ENCODE measurements at places on chromosomes 1 and 21.

DNA sequence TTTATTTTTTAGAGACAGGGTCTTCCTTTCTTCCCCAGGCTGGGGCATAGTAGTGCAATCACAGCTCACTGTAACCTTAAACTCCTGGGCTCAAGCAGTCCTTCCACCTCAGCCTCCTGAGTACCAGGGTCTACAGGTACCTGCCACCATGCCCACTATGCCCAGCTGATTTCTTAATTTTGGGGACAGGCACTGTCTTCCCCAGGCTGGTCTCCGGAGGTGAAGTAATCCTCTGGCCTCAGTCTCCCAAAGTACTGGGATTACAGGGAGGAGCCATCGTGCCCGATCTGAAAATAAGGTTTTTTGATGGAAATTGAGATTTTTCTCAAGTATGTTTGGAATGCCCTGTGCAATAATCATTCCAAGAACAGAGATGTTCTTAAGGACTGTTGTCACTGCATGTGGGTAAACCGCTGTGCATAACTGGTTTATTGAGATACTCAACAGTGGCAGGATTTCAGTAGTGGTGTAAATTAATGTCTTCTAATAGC lies 934 bp upstream of the MSH4 start:
- no peak for DNase-seq

DNA sequence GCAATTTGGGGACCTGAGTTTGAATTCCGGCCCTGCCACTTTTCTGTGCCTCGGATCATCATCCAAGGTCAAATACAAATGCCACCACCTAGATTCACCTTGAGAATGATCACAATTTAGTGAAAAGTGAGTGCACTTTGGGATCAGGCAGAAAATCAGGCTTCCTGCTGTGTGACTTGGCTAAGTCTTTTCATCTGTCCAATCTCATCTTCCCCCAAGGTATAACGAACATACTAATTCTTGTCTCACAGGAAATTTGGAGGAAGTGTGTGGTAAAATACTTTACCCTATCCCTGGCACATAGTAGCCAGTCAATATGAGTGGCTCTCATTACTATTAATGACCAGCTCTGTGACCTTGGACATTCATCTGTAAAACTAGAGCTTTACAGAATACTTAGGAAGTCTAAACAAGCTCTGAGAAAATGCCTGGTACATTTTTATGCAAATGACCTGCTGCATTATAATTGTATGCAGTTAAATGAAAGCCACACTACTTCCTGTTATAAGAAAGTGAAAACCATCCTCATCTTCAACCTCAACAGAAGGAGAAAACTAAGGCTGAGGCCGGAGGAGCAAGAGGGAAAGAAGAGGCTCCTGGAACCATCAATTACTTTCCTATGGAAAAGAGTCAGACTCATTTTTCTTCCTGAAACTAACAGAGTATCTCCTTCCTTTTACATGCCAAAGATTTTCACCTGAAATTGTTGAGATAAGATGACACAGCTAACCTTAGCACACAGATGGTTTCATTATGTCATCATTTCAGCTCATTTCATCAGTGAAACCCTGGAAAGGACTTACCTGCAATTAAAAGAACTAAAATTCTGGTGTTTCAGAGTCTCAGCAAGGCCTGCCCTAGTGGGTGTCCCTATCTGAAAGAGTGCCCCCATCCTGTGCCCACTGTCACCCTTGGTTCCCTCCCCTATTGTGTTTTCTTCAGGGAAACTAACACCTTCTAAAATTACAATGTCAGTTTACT lies 32.6 kb upstream of the RGS8 start:
- no peak for DNase-seq

GRCh38 chr1:32878183-32878582 lies 7.5 kb upstream of the FNDC5 start:
- no peak for DNase-seq

GRCh38 chr1:21046132-21046531 lies 130.6 kb downstream of the EIF4G3 start:
- DNase-seq = no peak

DNA sequence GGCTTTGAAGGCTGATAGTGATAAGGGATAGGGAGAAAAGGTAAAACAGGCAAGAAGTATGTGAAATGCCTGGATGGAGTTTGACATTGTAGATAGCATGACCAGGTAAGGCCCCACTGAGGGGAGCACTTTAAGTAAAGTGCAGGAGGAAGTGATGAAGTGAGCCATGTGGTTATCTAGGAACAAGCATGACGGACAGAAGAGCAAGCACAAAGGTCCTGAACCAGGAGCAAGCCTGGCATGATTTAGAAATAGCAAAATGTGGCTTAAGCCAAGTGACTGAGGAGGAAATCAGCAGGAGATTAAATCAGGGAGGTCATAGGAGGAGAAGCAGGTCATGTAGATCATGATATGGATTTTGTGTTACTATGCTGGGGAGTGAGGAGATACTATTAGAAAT lies 129.2 kb downstream of the GLUL start:
- no peak for DNase-seq

- no peak for DNase-seq
These were observed 159.5 kb downstream of the GPATCH2 start for GRCh38 chr1:217471403-217471802.

DNA sequence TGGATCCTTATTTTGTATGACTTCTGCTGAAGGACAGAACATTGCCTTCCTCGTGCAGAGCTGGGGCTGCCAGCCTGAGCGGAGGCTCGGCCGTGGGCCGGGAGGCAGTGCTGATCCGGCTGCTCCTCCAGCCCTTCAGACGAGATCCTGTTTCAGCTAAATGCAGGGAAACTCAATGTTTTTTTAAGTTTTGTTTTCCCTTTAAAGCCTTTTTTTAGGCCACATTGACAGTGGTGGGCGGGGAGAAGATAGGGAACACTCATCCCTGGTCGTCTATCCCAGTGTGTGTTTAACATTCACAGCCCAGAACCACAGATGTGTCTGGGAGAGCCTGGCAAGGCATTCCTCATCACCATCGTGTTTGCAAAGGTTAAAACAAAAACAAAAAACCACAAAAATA lies 27.5 kb upstream of the KDM4A start:
- DNase-seq = no peak

DNA sequence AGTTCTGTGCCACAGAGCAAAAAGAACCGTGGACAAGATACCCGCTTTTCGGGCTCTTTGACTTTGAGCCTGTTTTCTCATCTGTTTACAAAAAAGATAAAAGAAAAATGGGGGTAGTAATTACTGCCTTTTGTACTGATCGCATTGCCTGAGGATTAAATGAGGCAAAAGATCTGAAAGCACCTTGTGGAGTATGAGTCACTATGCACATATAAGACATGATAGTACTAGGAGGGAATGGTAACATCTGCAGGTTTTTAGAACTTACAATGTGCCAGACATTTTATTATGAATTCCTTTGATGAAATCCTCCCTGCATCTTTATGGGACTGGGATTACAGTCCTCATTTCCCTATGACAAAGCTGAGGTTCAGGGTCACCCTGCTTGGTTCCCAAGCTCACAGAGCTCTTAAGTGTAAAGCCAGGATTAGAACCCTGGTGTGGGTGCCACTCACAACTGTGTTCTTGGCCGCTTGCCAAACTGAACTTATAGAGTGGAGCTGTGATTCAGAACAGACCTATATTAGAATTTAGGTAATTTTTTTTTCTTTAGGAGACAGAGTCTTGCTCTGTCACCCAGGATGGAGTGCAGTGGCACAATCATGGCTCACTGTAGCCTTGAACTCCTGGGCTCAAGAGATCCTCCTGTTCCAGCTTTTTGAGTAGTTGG lies 1.8 kb downstream of the DISC1 start:
- DNase-seq = peak; percentile 45

- no peak for DNase-seq
These were observed 655.0 kb upstream of the CAMK1G start for GRCh38 chr1:208928349-208929010.

DNA sequence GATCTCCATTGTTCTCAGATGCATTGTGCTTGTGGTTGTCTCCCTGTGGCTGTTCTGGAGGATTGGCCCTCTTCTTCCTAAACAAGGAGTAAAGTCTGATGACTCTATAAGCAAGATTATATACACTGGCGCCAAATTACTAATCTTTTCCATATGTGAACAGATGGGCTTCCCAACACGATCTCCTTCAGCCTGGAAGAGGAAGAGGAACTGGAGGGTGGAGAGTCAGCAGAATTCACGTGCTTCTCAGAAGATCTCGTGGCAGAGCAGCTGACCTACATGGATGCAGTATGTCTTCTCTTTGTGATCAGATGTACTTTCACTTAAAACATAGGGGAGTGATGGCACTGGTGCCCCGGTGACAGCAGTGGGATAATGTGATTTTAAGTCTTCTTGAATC lies 78.7 kb downstream of the RGL1 start:
- no peak for DNase-seq

GRCh38 chr1:89630048-89630447 lies 2.9 kb upstream of the LRRC8C start:
- no peak for DNase-seq

GRCh38 chr1:12473596-12474362 lies 144.2 kb downstream of the DHRS3 start:
- no peak for DNase-seq

DNA sequence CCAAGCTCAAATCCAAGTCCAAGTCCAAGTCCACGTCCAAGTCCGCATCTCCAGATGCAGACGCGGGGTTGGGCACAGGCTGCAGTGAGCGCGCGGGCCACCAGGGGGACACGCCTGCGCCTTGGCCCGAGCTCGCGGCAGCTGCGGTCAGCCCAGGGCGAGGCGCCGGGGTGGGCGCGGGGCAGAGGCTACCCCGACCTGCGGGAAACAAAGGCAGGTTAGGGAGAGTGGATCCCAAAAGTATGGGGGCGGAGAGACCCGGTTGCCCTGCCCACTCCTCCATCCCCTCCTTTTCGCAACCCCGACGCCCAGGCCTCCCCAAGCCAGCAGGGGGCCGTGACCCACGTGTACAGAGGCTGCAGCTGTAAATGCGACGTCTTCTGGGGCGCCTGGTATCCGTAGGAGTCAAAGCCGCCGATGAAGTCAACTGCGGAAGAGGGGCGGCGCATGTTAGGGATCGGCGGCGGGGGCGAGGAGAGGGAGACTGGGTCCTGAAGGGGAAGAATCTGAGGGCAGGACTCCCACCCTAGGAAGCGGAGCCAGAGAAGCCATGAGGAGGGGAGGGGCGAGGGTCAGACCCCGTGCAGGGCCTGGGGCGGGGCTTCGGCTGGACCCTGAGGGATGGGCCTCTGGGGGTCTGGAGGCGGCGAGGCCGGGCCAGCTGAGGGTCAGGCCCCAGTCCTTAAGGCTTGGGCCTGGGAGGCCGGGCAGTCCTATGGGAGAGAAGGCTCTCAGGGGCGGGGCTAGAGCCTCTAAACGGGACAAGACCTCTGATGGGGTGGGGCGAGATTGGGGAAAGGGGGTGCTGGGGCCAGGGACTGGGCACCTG lies 58.0 kb downstream of the NKAIN1 start:
- peak; percentile 9 for DNase-seq

GRCh38 chr1:224106568-224107281 lies 7.2 kb upstream of the FBXO28 start:
- no peak for DNase-seq

- no peak for DNase-seq
These were observed 14.0 kb downstream of the CAPZA1 start for GRCh38 chr1:112633628-112634027.

GRCh38 chr1:1037366-1038327 lies 17.7 kb downstream of the AGRN start:
- no peak for DNase-seq

DNA sequence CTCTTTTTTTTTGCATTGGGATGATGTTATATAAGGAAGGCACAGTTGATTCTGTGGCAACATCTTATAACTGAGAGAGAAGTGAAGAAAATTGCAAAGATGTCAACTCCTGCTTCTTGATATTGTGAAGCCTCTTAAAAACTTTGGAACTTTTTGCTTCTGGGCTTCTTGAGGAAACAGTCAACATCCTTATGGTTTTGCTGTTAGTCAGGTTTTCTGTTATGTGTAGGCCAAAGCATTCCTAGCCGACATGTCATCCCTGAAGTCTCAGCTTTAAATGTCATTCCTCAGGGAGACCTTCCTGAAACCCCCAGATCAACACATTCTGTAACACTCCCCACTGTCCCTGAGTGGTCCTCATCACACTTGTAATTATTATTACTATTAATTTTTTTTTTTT lies 12.6 kb downstream of the FALEC start:
- DNase-seq = no peak

DNA sequence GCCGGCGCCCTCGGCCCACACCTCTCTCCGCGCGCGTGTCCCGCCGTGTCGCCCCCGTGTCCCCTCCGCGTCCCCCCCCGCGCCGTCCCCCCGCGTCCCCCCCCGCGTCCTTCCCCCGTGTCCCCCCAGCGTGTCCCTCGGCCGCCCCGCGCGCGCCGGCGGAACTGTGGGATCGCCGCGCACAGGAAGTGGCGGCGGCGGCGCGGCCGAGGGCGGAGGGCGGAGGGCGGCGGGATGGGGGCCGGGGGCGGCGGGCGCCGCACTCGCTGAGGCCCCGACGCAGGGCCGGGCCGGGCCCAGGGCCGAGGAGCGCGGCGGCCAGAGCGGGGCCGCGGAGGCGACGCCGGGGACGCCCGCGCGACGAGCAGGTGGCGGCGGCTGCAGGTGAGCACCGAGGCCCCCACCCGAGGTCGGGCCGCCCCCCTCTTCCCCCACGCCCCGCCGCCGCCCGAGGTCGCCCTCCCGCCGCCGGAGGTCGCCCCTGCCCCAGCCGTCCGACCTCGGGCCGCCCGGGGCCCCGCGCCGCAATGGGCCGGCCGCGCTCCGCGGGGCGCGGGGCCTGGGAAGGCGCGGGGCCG lies at the start of gene AGPAT3:
AGPAT3 (plus strand) TSS at position 262 of the 578 bp plus-strand sequence. CDS start 94,459 bp downstream, outside the sequence.
- DNase-seq = peak; percentile 25

- DNase-seq = no peak
These were observed 46.4 kb upstream of the DNAH14 start for GRCh38 chr1:224883091-224883490.

DNA sequence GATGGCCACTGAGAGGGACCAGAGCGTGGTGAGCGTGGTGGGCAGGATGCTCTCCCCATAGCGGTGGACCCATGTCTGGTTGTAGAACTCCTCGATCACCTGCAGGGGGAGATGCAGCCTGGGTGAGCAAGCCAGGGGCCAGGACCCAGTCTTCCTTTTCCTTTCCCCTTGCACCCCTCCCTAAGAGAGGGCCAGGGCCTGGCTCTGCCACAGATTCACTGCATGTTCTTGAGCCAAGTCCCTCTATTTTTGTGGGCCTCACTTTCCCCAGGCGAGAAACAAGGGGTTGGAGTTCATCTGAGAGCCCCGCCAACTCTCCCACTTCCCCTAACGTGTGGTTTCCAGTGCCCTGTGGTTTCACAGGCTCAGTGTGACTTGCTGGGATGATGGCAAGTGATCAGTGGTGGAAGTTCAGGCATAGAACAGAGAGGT lies 27.5 kb downstream of the SLC2A1 start:
- DNase-seq = peak; percentile 38

DNA sequence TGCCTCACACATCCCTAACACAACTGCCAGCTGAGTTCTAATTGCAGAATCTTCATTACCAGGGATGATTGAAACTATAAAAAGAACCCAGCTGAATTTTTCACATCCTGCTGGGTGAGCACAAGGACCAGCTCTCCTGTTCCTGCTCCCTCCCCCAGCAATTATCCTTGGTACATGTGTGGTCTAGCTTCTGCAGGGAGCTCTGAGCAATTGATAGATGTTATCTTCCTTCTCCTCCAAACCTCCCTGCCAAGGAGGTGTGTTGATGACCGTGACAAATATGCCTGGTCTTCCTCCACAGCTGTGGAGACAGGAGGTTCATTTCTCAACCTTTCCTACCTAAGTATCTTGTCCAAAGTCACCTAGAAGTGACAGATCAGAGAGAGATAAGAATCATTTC lies 65.3 kb upstream of the MAN1A2 start:
- no peak for DNase-seq

GRCh38 chr21:37423103-37423502 lies 56.5 kb downstream of the DYRK1A start:
- DNase-seq = no peak
